ENCODE measurements at places on chromosomes 7 and 10.

GRCh38 chr7:129468547-129468946 is 33.8 kb upstream of the SMKR1 start:
- DNase-seq: no peak

GRCh38 chr10:124692100-124692446 is 52.1 kb downstream of the FAM53B start:
- DNase-seq: no peak

DNA sequence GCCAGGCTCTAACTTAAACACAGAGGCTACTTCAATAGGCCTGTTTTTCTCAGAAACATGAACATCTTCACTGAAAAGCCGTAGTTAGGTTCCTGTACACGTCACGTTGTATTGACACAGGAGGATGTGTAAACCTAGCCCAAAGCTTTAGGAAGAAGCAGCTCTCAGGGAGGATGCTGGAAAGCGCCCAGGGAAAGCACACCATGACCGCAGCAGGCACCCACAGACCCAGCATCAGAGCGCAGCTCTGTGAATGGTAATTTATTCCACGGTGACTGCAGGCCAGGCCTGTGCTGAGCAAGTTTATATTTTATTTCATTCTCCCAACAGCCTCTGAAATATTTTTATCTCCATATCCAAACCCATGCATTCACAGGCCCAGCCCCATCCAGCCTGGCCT is 51.1 kb downstream of the ASB13 start:
- no peak for DNase-seq

GRCh38 chr7:7702826-7703225 is 15.6 kb downstream of the RPA3 start:
- DNase-seq: no peak

GRCh38 chr7:130894909-130895750 is 161.1 kb upstream of the KLF14 start:
- no peak for DNase-seq

DNA sequence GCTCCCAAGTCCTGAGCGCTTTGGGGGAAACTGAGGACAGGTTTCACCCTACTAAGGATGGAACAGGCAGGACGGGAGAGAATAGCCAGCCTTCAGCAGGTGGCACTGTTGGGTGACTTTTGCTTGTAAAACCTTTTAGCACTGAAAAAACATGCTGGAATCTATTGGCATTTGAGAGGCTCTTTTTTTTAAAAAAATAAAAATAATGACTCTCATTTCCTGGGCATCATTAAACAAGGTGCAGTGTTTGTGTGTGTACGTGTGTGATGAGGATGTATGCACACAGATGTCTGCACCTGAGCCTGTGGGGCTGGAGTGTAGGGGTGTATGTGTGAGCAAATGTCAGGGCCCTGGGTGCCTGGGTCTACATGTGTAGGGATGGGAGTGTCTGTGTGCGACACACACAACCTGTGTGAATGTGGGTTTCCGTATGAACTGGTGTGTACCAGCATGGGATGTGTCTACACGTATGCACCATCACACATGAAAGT is 177.9 kb downstream of the RPS24 start:
- DNase-seq: peak; percentile 8

DNA sequence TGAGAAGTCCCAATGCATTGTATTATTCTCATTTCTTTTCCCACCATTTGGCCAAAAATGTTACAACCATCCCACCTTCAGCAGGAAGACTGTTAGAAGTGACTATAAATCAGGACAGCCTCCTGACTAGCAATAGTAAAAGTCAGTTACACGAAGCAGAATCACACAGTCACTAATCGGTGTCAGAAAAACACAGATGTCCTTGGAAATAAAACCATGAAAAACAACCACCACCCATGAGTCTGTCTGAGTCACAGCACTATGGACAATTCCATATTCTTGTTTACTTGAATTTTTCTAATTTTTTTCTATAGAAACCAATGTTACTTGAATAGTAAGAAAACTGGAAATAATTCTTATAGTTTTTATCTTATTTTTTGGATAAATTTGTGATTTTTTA is 81.9 kb upstream of the FRMD4A start:
- no peak for DNase-seq

DNA sequence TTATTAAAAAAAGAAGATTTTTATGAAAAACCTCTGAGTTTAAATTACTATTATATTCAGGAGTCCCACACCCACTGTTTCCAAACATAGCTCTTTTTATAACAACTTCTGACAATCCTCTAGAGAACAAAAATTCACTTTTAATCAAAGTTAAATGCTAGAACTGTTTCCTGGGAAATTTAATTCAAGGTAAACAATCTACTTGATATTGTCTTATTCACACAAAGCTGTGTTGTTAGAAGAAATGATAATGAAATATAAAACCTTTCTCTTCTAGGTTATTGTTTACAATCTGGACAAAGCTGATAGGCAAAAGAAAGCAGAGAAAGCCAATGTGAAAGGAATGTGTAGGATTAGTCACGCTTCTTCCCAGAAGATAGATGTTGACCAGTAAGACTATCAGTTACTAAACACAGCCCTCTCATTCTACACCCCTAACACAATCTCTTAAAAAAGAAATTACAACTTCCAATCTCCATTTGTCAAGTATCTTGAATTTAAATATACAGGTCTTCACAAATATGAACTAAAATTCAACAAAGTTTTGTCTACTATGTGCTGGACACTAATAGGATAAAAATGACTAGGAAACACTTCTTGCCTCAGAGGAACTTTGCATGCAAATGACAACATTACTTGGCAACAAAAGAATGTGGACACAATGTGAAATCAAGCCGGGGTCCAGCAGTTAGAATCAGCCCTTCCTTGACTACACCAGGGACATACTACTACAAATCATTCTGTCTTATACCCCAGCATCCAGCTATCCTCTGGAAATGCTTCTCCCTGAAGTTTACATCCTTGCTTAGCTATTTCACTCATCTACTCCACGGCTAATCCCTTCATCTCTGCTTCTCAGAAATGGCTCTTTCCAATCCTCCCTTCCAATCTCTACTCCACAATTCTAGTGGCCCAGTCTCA is 123.7 kb downstream of the IMMP2L start:
- no peak for DNase-seq

DNA sequence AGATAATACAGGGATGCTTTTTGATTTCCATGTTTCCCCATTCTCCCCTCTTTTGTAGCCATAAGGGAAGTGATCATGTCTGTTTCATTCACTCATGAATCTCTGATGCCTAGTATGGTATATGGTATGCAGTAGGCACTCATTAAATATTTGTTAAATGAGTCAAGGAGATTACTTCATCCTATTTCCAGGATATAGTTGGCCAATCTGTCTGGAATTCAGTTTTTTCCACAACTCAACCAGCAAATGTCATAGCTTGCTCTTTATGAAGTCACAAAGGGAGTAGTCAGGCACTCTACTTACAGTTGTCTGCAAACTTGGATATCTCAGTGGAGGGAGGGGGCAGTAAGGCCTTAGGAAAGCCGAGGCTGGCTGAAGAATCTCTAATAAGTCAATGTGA is 853.6 kb downstream of the LRMDA start:
- DNase-seq: no peak

- DNase-seq: no peak
These were observed 113.7 kb downstream of the SFMBT2 start for GRCh38 chr10:7297094-7297493.

DNA sequence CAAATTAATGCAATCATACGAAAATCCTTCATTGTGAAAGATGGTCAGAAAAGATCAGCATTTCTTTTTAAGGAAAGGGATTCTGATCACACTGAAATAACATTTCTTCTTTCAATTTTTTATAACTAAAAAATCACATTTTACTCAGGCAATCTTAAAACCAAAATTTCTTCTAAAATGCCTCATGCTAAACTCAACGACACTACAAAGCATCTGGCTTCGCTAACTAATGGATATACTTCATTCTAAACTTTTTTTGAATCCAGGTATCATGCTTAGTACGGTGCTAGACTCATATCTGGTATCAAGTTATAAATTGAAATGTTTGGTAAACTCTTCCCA is 100.4 kb downstream of the CUBN start:
- no peak for DNase-seq

- peak; percentile 48 for DNase-seq
These were observed 24.9 kb downstream of the NRBF2 start for GRCh38 chr10:63157845-63158624.

GRCh38 chr10:108902619-108903285 is 1020.6 kb downstream of the XPNPEP1 start:
- no peak for DNase-seq

DNA sequence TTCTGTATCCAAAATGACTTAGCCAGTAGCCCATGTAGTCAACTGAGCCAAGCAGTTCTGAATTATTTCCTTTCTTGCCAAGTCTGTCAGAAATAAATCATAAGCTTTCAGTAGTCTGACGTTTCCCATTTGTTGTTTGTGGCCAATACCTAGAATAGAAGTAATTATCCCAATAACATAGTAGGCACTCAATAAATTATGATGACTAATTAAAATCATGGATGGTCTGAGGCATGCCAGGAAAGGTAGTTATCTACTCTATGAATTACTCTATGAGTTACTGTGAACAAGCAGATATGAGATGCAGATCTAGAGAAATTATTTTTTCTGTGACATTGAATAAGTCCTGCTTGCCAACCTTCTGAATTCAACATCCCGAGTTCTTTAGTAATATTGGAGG is 2.3 kb downstream of the CABCOCO1 start:
- DNase-seq: no peak

DNA sequence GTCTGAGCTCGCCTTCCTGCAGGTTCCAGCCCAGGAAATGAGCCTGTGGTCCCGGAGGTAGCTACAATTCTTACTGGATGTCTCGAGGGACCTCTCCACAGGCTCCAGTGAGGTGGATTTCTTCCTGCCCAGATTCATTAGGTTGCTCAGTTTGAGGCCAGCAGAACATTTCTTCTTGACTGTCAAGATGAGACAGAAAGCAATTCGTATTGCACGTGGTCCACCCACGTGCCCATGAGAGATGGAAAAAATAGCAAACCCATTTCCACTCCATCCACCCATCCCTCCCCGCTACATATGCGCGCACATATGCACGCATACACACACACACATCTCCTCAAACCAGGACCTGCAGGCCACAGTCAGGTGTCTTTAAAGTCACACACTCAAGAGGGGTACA is 68.7 kb downstream of the VWA2 start:
- DNase-seq: no peak

DNA sequence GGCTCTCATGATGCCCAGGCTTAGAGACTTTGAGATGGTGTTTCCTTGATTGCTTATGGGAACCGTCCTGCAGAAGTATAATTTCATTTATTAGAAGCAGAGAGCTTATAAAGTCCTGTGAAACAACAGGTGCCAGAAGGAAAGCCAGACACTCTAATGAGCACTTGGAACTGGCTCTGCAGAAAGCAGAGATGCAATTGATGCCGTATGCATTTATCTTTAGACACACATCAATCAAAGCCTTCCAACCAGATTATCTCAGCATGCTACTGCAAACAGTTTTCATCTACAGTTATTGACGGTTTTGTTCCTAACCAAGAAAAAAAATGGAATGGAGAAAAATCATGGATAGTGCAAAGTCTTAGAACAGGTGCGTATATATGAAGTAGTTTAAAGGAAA is 371.7 kb upstream of the PRKCQ start:
- DNase-seq: no peak

DNA sequence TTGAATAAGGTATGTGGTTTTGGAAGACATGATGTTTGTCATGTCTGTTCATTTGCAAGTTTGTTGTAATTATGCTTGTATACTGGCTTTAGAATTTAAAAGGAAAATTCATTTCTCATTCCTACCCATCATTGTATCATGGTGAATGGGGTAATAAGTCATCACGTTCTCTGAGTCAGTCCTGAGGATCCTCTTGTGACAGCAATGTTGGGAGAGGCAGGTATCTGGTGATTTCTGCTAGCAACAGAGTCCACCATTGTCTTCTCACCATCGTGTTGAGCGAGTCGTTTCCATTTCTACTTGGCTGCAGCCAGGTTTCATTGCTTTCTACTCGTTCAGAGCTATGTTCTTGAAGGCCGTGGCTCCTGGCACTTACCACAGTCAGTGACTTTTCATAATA is 16.3 kb downstream of the CUL1 start:
- no peak for DNase-seq

DNA sequence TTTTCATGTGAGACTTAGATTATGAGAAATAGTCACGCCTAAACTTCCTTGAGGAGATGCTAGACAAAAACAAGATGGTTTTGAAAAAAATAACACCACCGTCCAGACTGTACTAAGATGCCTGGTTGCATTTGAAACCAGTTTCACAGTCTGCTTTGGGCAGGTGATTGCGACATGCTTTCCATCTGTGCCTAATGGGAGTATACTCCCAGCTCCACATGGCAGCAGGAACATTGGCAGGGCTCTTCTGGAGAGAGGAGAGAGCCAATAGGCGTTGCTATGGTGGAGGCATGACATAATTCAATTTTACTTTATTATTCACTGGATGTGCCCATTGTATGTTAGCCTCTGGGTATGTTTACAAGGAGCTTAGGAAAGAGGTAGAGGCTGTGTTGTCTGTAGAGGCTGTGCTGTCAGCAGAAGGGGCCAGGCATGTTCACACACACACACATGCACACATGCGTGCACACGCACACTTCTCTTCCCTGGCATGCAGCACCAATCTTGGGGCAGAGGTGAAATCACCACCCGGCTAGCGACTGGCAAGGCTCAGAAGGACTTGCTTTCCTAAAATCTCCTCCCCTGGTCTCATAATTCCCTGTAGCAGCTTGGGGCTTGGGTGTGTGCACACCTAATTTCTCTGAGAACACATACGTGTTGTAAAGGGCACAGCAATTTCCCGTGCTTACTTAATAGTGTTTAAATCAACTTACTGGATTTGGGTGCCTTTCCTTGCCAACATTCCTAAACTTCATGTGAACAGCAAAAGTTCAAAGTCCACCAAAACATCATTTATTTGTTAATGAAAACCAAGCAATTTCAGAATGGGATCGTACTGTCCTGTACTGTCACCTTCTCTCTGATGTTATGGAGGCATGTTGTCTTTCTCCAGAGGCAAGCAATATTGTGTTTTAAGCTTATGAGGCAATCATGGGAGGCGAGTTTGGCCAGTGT is 162.1 kb downstream of the TCF7L2 start:
- DNase-seq: no peak

GRCh38 chr7:75842836-75843446 is 29.3 kb upstream of the CCL24 start:
- DNase-seq: peak; percentile 68

DNA sequence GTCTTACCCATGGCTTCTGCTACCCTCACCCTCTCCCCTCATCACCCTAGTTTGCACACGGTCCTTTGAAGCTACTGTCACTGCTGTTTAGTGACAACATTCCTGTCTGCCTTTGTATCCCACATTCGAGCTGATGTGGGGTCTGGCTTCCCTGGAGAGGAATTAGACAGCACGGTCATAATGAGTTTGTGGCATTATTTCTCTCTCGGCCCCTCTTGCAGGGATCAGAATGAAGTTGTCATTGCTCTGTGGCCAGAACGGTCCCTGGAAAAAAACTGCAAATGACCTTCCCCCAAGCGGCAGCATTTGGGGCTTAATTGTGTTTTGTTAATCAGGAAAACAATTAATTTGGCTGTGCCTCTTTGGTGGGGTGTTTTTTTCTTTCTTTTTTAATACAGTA is 317.2 kb upstream of the PODXL start:
- no peak for DNase-seq

GRCh38 chr7:16264036-16264819 is 157.1 kb downstream of the CRPPA start:
- DNase-seq: no peak

Data from activated T-cell treated with anti-CD3 and anti-CD28 coated beads, Interleukin-2, amount 50 U/mL, for 72 hours (primary cell).